CD4-positive, alpha-beta T cell treated with Interleukin-17A for 4 hours (primary cell): ENCODE measurements at places on chromosomes 1 and 21.

DNA sequence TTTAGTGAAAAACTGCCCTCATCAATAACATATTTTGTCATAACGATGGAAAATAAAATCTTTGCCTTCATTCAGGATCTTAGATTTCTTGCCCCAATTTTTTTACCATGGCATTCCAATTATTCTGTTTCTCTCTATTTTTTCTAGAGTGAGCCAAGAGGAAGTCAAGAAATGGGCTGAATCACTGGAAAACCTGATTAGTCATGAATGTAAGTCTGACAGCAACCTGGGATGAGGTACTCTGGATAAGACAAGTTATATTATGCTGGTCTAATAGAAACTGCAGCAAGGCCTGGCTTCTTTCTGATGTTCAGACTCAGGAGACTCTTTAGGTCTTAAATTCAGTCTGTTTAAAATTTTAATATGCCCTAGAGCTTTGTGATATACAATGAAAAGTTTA is 3.5 kb downstream of the RGS4 start:
- DNase-seq, result no peak

DNA sequence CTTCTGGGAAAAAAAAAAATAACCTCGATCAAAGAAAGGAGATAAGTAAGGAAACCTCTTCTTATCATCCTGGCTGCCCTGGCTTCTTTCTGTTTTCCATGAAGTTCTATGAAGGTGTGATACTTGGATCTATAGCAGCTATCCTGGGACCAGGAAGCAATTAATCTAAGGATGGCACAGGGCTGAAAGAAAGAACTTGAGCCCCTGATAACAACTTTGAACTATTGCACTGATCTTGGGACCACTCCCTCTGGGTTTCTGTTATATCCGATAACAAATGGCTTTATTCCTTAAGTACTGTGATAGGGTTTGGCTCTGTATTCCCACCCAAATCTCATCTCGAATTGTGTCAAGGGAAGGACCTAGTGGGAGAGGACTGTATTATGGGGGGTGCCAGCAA is 104.1 kb downstream of the DAB1 start:
- no peak for DNase-seq

- no peak for DNase-seq
Observed at GRCh38 chr1:170707959-170708655, 44.2 kb downstream of the PRRX1 start.

GRCh38 chr1:39828734-39829133 is 40.1 kb upstream of the BMP8B start:
- DNase-seq, result no peak

DNA sequence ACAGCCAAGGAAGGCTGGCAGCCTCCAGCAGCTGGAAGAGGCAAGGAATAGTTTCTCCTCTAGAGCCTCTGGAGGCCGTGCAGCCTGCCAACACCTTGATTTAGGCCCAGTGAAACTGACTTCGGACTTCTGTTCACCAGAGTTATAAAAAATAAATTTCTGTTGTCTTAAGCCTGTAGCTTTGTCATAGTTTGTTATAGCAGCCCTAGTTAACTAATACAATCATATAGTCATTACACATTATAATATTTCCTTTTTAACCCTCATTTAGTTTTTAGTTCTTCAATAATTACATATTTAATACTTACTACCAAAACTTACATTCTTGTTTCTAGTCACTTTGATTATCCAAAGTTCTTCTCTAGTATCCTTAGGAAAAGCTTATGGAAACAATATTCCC is 20.3 kb downstream of the NOS1AP start:
- no peak for DNase-seq

GRCh38 chr1:154859786-154860155 is 10.3 kb downstream of the KCNN3 start:
- DNase-seq, result no peak

GRCh38 chr1:205809942-205810345 is 3.1 kb downstream of the SLC41A1 start:
- no peak for DNase-seq

- no peak for DNase-seq
Observed at GRCh38 chr1:150020711-150021110, 10.2 kb upstream of the OTUD7B start.

GRCh38 chr1:228095938-228096337 is 7.2 kb downstream of the C1orf35 start:
- DNase-seq, result peak; percentile 1

DNA sequence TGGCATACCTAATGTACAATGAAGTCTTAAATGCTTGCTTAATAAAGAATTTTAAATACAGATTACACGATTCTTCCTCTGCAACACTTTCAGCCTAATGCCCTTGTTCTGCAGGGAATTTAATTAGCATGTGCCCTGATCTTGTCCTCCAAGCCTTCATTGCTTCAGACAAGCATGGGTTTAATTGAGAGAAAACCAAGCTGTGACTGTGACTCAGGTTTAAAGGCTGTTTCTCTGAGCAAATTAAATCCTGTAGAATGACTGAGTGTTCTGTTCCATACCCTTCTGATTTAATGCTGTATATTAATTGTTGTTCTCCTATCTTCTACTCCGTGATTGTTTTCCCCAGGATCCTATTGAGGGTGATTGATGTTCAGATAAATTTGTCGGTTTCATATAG is 269.0 kb upstream of the PRMT6 start:
- DNase-seq, result no peak

DNA sequence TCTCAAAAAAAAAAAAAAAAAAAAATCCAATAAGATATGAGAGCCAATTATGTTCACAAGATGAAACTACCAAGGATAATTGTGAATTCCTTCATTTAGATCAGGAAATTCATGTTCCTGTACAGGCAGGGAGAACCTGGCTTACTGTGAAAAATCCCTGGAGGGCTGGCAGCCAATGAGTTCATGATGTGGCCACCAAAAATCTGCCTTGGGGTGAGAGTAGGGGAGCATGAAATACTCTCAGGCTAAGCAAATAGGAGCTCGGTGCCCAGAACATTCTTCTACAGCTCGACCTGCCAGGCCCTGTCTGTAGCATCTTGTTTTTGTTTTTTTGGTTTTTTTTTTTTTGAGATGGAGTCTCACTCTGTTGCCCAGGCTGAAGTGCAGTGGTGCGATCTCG is 50.1 kb downstream of the PIK3CD start:
- DNase-seq, result no peak

GRCh38 chr1:172530000-172530399 is 3.0 kb upstream of the SUCO start:
- no peak for DNase-seq

DNA sequence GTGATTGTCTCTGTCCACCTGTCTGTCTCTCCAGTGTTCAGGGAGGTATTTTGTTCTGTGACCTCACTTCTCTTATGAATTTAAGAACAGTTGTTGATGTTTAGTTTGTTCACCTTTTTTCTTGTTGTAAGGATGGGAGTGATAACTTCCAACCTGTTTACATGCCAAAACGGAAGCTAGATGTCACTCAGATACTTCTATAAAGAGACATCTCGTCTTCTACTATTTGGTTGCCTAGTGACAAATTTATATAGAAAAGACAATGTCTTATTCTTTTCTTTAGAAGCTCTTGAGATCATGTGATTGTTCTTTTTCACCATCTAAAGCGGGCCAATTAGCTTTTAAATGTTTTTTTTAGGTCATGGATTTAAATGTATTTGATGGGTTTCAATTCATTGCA is 33.8 kb downstream of the PRSS38 start:
- DNase-seq, result no peak

GRCh38 chr1:246930830-246931548 is 759 bp downstream of the AHCTF1 start:
- DNase-seq, result peak; percentile 61

GRCh38 chr1:24898909-24899439 is 31.1 kb downstream of the RUNX3 start:
- DNase-seq, result no peak

DNA sequence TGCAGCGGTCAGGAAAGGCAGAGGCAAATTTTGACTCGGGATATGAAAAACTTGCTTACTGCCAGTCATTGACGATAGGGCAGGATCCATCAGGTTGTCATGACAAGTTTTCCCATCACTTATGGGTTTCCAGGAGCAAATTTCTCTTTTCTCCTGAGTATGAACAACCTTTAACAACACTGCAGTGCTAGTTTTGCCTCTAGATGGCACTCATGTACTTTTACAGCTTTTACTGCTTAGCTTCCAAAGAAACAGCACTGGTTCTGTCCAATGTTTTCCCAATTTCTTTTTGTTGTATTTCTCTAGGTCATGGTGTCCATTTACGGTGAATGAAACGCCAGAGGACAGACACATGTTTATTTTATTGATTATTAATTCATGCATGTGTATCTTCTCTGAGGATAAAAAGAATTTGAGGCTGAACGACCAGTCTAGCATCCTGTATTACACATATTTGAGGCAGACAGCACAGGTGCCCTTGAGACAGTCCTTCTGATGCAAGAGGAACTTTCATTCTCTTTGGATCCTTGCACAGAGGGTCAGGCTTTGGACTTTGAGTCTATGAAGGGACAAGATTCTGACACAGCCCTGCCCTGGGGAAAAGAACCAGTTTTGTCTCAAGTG is 112.3 kb upstream of the TRABD2B start:
- DNase-seq, result no peak

DNA sequence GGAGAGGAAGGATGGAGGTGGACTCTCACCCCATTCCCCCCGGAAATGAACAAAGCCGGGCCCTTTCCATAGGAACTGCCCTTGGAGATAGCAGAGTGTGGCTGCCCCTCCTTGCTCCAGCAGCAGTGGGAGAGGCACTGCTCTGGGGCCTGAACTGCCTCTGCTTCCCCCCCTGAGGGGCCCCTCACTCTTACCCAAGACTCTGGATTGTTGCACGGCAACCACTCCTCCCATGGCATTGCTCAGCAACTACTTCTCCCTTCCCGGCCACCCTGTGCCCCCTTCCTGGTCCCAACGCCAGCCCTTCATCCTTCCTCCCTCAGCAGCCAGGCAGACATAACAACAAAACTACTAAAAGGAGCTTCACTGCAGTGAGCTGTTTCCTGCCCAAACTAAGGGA is 3.0 kb upstream of the ACKR1 start:
- DNase-seq, result no peak

DNA sequence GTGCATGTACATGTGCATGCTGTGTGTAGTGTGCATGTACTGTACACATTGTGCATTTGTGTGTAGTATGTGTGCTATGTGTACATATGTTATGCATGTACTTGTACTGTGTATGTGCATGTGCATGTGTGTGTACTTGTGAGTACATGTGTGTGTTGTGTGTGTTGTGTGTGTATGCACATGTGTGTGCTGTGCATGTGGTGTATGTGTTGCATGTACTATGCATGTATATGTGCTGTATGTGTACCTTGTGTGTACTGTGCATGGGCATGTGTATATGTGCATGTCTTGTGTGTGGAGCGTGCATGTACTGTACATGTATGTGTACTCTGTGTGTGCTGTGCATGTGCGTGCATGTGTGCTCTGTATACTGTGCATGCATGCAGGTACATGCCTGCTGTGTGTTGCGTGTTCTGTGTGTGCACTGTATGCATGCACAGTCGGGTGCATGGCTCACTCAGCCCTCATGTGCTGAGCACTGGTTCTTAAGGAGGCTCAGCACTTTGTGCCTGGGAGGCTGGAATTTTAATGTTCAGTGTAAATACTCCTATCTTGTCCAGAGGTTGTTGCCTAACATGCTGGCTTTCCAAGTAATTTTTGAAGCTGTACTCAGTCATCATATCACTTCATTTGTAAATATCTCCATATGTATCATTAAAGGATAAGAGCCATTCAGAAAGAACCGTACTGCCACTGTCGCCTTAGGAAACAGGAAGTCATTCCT is 32.3 kb downstream of the SNAP47 start:
- DNase-seq, result no peak

GRCh38 chr1:200410566-200410878 is 686 bp upstream of the ZNF281 start:
- peak; percentile 21 for DNase-seq

GRCh38 chr1:3907621-3908165 is 7.6 kb upstream of the C1orf174 start:
- DNase-seq, result no peak

DNA sequence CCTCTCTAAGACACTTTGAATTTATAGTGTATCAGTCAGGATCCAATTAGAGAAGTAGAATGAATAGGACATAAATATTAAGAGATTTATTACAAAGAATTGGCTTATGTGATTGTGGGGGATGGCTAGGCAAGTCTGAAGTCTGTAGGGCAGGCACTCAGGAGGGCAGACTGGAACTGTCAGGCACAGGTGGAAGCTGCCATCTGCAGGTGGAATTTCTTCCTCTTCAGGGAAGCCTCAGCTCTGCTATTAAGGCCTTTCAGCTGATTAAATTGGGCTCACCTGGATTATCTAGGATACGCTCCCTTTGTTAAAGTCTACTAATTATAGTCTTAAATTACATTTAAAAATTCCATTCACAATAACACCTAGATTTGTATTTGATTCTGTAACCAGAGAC is 92.0 kb upstream of the HAO2 start:
- DNase-seq, result no peak

GRCh38 chr1:242242983-242243382 is 244.1 kb upstream of the MAP1LC3C start:
- DNase-seq, result no peak

DNA sequence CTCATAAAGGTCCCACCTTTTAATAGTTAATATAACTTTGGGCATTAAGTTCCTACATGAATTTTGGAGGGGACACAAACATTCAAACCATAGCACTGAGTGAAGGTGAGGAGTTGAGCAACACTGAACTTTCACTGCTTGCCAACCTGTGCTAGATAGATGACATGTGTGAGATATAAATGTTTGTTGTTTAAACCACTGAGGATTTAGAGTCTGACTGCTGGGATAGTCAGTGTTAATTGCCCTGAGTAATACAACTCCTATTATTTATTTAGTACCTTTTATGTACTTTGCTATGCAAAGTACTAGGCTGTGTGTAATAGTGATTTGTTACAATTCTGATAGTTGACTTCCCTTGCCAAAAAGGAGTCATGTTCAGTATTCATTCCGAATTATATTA is 32.4 kb upstream of the SLC16A1 start:
- no peak for DNase-seq

- DNase-seq, result no peak
Observed at GRCh38 chr1:50027794-50028193, 4.0 kb upstream of the AGBL4 start.

- DNase-seq, result no peak
Observed at GRCh38 chr1:110130989-110131388, 18.7 kb downstream of the UBL4B start.

- DNase-seq, result no peak
Observed at GRCh38 chr1:79089946-79090345, 83.4 kb upstream of the ADGRL4 start.

- no peak for DNase-seq
Observed at GRCh38 chr1:118990513-118991152, 2.5 kb upstream of the TBX15 start.

- no peak for DNase-seq
Observed at GRCh38 chr21:32520875-32521735, 64.2 kb downstream of the TCP10L start.
